Stimulated activated CD4-positive, alpha-beta T cell treated with anti-CD3 and anti-CD28 coated beads, Interleukin-15, amount 100 ng/mL, for 24 hours (primary cell): ENCODE measurements at places on chromosomes 2 and 18.

DNA sequence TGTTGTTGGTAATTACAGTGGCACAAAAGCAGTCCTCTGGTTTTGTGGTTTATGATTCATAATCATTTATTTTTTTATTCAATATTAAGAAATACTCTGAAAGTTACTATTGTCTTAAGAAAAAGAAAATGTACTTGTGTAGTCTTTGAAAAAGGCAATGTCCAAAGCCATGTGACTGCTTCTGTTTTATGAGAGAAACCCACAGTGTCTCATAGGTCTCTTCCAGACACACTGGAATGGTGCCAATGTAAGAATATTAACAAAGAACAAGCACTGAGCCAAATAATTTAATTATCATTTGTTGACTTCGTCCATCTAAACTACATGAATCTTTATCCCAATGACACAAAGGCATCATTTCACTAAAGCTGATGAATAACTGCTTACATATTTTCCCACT lies 62.5 kb downstream of the RPRM start:
- DNase-seq = no peak

DNA sequence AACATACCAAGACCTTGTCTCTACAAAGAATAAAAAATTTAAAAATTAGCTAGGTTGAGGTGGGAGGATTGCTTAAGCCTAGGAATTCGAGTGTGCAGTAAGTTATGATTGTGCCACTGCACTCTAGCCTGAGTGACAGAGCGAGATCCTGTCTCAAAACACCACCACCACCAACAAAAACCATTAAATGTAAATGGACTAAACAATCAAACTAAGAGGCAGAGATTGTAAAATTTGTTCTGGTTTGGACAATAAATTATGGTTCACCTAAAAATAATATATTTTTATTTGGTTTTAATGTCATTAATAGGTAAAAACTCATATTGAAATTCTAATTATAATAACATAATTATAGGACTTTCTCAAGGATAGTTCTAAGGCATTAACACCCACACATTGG lies 9.9 kb upstream of the ATIC start:
- DNase-seq = no peak

- no peak for DNase-seq
Observed at GRCh38 chr2:42795841-42796301, 3.5 kb upstream of the HAAO start.

GRCh38 chr2:45610281-45611019 lies 617 bp downstream of the SRBD1 start:
- DNase-seq = peak; percentile 56

- DNase-seq = peak; percentile 22
Observed at GRCh38 chr2:131425231-131425941, 50.5 kb upstream of the TUBA3D start.

DNA sequence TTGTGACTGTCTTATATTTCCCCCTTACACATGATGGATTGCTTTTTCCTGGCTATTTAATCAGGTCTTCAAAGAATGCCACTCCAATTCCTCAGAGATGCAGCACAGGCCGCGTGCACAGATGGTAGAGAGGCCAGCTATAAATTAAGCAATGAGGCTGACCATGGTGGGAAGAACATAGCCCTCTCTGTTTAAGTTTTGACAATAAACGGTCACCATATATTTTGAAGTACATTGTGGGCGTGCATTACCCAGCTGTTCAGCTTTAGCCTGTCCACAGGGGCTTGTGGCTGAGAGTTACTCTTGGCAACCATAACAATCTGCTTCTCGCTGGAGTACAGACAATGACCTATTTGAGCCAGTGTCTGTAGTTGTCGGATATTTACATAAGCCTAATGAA lies 730.8 kb downstream of the DCC start:
- DNase-seq = no peak

GRCh38 chr2:17571681-17572080 lies 31.2 kb downstream of the VSNL1 start:
- DNase-seq = no peak

DNA sequence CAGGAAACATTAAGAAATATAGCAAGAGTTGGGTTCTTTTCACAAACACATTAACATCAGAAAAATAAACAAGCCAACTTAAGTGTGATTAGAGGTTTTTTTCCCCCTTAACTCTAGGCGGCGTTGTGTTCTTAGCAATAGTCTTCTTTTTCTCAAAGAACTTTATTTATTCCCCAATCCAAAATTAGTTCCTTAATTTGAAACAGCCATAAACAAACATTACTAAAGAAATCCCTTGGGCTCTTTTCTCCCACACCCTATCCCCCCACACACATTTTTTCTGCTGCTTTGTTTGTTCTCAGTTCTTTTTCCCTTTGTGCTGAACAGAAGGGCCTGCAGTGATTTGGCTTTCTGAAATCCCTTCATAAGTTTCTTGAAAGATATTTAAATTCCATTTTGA lies 13.2 kb upstream of the MYO1B start:
- DNase-seq = no peak

- no peak for DNase-seq
Observed at GRCh38 chr2:176066645-176067588, 16.8 kb downstream of the EVX2 start.

GRCh38 chr2:76050196-76050595 lies 339.5 kb upstream of the GCFC2 start:
- DNase-seq = no peak

GRCh38 chr2:20352230-20352578 lies 1.6 kb upstream of the PUM2 start:
- no peak for DNase-seq

- DNase-seq = no peak
Observed at GRCh38 chr2:101348883-101349282, 38.4 kb downstream of the CREG2 start.

DNA sequence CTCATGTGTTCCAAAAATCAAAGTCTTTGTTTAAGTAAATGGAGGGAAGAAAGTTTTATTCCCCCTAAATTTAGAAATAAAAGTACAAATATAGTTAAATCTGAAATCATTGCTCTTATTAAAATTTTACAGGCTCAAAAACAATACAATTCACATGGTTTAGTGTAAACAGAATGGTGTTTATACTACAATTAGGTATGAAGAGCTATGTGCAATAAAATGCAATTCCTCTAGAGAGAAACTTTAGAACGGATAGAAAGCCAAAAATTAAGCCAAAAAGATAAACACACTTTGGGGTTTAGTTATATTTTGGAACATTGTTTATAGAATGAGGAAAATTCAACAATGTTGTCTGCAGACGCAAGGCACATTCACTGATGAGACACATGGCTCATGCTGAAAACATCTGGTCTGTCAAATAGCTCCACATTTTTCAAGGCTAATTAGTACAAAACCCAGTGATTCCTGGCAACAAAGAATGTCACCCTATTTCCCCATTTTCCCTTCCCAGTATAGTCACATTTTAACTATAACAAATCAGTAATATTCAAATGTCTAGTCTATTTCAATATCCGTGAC lies 103.3 kb downstream of the EXOC6B start:
- DNase-seq = no peak

GRCh38 chr2:32926708-32927084 lies 20.1 kb upstream of the LTBP1 start:
- DNase-seq = no peak

DNA sequence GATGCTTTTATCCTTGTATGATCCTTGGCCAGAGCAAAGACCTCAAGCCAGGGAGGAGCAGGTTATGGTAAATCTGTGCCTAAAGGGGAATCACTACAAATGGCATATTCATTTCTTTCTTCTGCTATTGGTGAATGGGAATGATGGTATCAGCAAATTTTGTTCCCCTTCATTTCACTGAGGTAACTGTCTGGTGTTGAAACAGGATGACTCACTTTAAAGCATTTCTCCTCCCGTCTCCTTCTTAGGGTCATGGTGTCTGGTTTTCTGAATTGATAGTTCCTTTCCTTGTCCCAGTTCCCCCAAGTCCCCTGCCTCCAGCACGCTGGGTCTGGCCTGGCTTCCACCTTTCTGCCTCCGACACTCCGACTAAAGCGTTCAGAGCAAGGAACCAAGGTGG lies 109.2 kb downstream of the MREG start:
- DNase-seq = no peak

- DNase-seq = no peak
Observed at GRCh38 chr2:151918308-151918707, 90.1 kb upstream of the ARL5A start.

DNA sequence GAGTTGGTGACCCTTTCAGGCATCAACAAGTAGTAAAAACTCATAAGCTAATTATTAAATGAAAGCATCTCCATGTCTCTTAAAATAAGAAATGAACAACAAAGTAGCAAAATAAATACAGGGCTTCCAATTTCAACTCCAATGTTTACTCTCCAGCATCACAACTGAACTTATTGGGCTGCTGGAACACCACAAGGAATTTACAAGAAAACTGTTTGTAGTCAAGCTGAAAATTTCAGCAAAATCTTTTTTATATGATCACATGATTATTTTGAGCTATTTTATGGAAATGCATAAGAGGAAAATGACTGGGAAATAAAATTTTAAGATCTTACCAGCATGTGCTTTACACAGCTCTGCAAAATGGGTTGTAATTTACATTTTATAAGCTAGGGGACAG lies 28.1 kb downstream of the COBLL1 start:
- DNase-seq = no peak

GRCh38 chr2:241068942-241069810 lies 32.9 kb downstream of the MTERF4 start:
- DNase-seq = no peak

DNA sequence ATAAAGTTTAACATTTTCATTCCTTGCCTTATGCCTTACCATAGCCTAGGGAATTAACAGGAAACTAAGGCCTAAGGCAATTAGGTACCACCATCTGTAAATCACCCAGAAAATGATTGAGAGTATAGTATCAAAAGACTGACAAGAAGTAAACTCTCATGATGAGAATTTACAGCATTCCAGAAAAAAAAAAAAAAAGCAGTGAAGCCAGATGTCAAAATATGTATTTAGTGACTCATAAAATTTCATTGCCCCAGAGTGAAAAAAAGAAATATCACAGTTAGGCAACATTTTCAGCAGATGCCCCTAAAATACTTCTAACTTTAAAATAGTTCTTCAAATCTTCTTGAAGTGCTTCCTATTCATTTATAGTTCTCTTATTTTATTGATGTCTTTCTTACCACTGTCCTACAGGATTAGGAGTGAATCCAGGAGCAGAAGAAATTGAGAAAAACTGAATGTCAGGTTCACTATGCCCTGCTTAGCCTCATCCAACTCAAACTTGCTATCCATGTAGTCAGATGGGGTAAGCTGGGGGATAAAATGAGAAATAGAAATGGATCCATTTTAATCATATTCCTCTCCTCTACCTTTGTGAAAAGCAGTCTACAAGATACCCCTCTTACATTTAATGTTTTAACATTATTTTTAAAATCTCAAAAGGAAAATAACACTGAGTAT lies 57.3 kb upstream of the TANK start:
- DNase-seq = no peak

DNA sequence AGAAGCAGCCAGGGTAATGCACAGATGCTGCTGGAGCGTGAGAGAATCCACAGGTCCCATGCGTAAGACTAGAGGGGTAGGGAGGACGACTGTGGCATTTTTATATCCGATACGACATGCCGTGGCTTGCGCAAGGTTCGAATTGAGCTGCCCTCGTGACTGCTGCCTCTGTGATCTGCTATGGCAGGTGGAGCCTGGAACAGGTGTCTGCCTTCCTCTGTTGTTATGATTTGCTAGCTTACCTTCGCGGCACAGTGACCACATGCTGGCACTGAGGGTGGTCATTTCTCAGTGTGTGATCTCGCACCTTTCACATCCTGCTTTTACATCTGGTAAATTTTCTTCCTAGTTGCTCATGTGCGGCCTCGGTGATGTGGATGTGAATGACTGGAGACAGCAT lies 240.2 kb downstream of the ALPK2 start:
- no peak for DNase-seq

DNA sequence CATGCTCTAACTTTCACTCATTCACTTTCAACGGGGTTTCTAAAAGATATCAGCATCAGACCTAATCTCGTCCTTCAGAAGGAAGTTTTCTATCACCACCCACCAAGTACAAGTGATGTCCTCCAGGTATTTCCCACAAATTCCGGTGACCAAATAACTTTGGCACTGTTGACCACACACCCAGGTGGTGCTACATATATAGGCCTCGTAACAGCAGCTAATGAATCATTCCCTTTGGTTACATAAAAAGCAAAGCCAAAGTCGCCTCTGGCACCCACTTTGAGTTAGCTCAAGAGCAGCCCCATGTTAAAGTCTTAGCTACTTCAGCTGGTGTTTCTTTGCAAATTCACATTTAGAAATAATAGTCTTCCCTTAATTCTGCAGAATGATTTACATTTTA lies 138.2 kb upstream of the OSR1 start:
- DNase-seq = no peak

GRCh38 chr2:173370198-173370597 lies 15.5 kb downstream of the CDCA7 start:
- no peak for DNase-seq

DNA sequence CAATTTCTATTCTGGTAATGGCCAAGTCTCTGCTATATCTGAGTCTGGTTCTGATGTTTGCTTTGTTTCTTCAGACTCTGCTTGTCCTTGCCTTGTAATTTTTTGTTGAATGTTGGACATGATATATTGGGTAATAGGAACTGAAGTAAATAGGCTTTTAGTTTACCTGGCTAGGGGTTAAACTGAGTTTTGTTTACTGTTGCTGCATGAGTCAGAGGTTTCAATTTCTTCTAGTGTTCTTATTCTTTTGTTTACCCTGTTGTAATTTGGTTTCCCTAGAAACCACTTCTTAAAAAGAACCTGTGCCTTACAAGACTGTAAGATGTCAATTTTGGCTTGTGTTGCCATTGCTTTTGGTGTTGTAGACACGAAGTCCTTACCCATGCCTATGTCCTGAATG lies 285.0 kb upstream of the KCNH7 start:
- DNase-seq = no peak

- no peak for DNase-seq
Observed at GRCh38 chr18:74571895-74572680, 25.6 kb upstream of the ZNF407 start.

DNA sequence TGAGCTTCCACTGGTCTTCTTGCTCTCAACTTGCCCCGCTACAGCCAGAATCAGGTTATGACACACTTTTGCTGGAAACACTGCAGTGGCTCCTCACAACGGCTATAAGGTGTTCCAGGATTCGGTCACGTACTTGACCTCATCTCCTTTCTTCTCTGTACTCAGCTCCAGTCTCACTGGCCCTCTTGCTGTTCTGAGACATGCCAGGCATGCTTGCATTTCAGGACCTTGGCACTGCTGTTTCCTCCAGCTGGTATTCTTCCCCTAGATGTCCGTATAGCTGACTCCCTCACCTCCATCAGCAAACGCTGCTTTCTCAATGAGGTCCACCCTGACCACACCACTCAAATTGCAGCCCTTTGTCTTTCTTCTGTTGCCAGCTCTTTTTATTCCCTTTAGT lies 31.9 kb upstream of the C1GALT1C1L start:
- no peak for DNase-seq

DNA sequence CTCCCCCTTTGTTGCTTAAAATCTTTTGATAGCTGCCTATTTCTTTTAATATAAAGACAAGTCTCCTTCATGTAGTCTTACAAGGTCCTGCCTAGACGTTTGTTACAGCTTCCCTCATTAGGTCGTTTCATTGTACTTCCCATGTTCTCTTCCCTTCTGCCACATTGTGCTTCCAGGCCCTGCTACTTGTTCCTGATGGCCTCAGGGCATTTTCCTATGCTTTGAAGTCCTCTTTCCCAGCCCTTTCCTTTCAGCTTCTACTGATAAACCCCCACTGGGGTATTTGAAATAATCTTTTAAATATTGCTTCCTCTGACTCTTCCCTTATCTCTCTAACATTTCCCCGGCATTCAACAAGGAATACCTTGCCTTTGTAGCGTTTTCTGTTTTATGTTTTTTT lies 67.4 kb downstream of the UBE2E3 start:
- DNase-seq = no peak

GRCh38 chr2:64876137-64876647 lies 113.0 kb upstream of the SLC1A4 start:
- no peak for DNase-seq

- no peak for DNase-seq
Observed at GRCh38 chr2:196970099-196970498, 43.6 kb upstream of the PGAP1 start.
